ENCODE measurements at places on chromosomes 16 and 17.

GRCh38 chr17:14341866-14342265 lies 41.0 kb downstream of the HS3ST3B1 start:
- DNase-seq = no peak

- DNase-seq = no peak
Observed at GRCh38 chr16:28261942-28262341, 30.4 kb upstream of the SBK1 start.

DNA sequence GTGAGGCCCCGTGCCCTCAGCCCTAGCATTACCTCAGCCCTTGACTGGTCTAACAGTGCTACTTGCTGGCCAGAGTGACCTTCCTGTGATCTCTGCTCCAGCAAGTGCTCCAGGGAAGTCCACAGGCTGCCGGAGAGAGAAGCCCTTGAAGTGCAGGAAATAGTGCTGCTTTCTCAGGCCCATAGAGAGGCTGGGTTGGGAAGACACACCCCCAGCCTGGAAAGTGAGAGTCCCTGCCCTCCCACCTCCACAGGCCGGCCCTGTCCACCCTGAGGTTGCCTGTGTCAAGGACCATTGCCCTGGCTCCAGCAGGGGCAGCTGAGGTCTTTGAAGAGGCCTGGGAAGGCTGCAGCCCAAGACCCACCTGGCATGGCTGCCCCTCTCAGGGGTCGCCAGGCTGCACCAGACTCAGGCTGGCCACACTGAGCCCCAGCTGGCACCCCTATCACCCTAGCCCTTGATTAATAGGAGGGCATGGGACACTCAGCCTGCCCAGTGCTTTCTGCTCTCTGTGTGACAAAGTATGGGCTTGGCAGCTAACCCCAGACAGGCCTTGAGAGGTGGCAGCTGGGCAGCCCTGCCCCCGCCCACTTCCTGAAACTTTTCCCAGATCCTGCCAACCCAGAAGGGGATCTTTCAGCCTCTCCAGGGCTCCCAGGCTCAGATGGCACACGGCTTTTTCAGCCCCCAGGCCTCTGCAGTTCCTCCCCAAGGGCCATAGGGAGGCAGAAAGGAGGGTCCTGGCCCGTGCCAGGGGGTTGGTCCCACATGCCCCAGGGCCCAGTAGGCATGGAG lies 21.7 kb downstream of the ATP6V0D1 start:
- no peak for DNase-seq

DNA sequence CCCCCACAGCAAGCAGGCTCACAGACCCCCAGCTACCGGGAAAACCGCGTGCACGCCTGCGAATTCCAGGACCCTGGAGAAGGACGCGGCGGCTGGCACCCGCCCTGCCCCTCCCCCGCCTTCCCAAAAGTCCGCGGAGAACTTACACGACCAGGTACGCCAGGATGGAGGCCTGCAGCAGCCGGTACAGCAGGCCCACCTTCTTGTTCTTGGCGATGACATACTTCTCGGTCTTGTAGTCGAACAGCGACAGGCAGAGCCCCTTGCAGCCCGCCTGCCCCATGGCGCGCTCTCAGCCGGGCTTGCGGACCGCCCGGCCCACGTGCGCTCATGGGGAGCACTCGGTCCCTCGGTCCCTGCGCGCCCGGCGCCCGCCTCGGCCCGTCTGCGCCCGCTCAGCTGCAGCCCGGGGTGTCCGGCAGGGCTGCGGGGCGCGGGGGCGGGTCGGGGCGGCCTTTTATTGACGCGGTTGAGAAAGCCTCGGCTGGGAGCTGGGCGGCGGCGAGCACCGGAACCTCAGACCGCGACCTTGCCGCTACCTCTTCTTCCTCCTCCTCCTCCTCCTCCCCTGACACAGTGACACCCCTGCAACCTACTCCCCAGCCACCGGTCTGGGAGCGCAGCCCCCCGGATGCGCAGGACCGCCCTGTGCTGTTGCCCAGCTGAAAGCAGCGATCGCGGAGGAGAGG lies at the start of gene P2RX5:
Gene P2RX5, minus strand, starts transcription at position 433 of the 689 bp plus-strand sequence. Its CDS starts 150 bp downstream, at position 283.
- no peak for DNase-seq

DNA sequence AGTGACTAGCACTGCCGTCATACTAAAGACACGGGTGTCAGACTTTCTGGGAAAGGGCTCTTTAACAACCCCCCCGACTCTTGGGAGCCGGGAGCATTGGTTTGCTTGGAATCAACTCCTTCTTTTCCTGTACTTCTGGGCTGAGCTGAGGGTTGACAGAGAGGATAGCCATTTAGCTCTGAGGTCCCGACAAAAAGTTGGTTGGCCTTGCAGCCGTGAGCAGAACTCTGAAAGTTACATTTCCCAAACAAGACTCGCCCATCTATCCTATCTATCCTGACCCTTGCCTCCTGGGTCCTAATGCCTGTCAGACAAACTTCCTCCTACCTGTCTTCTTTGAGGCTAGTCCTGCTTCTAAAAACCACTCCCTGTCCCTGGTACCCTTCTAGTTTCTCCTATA lies 460.8 kb upstream of the TOM1L1 start:
- DNase-seq = no peak

- no peak for DNase-seq
Observed at GRCh38 chr16:75267631-75268264, 16.3 kb upstream of the BCAR1 start.

DNA sequence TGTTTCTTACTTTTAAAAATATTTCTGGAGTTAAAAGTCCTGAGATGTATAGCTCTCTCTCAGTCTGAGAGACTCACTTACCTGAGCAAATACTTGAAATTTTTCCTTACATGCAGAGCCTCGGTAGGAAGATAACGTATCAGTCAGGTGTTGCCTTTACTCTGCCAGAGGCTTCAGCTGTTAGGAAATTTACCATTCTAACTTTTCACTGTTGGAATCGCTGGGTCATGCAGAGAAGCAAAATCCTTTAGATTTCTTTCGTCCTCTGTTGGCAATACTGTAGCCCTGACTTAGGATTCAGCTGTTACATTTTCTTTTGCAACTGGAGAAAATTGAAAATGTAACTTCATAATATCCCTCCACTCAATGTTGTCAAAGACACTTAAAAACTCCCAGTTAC lies 20.0 kb upstream of the KCNJ16 start:
- no peak for DNase-seq

DNA sequence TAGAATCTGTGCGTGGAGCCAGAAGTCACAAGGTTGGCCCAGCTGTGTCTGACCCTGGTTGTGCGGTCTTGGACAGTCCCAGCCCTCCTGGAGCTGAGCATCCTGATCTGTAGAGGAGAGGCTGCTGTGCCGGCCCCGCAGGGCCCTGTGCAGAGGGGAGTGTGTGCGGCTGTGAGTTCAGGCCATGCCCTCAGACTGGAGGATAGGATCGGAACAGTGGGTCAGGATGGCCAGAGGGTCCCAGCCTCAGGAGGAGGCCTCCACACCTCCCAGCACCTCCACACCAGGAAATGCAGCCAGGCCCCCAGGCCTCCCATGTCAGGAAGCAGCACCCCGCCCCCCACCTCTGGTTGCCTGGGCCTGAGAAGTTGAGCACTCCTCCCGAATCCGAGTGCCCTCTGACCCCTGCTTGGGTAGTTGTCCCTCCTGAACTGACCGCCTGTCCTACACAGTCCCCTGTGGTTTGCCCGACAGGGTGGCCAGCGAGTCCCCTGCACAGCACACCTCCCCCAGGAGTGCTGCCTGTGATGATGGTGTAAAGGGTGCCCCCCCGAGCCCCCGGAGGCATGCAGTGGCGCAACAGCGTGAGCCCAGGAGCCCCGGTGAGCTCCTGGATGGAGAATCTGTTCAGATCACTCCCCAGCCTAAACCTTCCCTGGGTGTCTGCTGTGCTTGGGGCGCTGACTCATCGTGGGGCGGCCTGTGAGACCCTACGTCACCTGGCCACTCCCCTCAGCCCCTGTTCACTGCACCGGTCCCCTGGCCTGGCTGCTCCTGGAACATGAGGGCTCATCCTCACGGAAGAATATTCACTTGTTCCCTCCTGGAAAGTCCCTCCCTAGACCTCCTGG lies 285.2 kb downstream of the SEC14L1 start:
- no peak for DNase-seq

GRCh38 chr16:28616636-28617035 lies 6.8 kb upstream of the SULT1A1 start:
- no peak for DNase-seq

GRCh38 chr17:82832881-82833475 lies 6.8 kb downstream of the ZNF750 start:
- no peak for DNase-seq

GRCh38 chr17:71757956-71758355 lies 362.9 kb upstream of the SOX9 start:
- no peak for DNase-seq

GRCh38 chr17:13541032-13541480 lies 60.7 kb downstream of the HS3ST3A1 start:
- DNase-seq = no peak

- no peak for DNase-seq
Observed at GRCh38 chr16:11198828-11199227, 57.2 kb downstream of the SOCS1 start.

- no peak for DNase-seq
Observed at GRCh38 chr16:11370084-11370931, 25.0 kb downstream of the RMI2 start.

- no peak for DNase-seq
Observed at GRCh38 chr17:47721725-47722124, 11.3 kb upstream of the TBX21 start.

DNA sequence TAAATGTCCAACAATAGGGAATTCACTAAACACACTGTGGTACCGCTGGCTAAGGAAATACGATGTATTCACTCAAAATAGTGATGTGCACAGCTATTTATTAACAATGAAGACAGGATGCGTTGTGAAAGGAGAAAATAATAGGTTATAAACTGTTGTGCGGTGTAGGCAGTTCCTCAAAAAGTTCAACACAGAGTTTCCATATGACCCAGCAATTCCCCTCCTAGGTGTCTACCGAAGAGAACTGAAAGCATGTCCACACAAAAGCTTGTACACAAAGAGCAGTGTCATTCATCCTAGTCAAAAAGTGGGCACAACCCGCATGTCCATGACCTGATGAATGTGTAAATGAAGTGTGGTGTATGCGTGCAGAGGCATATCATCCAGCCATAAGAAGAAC lies 1.2 kb upstream of the CES1 start:
- DNase-seq = no peak

GRCh38 chr17:76193591-76193990 lies 46.7 kb downstream of the RNF157 start:
- no peak for DNase-seq

DNA sequence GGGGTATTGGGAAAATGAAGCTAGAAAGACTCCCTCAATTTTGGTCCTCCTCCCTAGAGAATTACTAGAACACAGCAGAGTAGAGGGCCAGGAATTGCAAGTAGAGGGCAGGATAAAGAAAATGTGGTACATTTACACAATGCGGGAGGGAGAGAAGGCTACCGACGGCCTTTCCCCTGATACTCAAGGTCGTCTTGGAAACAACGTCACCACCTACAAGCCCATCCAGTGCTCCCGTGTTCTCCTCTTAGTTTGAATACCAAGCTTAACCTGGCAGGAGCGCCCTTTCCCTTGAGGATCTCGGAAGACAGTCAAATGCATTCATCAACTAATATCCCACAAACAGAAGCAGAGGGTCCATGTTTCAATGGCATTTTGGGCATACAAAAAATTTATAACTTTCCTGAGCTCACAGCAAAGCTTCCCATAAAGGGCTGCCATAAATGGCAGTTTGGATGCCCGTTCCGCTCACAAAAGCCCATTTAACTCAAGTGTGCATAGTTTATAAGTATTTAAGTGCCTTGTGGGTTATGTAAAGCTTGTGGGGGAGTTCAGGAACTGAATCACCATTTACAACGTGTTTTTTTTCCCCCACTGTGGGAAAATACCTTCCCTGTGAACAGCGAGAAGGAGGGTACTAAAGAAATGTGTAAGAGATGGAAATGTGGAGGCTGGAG lies 414.6 kb downstream of the SLC39A11 start:
- no peak for DNase-seq

GRCh38 chr17:27793906-27794569 lies 6.3 kb downstream of the NOS2 start:
- DNase-seq = no peak

DNA sequence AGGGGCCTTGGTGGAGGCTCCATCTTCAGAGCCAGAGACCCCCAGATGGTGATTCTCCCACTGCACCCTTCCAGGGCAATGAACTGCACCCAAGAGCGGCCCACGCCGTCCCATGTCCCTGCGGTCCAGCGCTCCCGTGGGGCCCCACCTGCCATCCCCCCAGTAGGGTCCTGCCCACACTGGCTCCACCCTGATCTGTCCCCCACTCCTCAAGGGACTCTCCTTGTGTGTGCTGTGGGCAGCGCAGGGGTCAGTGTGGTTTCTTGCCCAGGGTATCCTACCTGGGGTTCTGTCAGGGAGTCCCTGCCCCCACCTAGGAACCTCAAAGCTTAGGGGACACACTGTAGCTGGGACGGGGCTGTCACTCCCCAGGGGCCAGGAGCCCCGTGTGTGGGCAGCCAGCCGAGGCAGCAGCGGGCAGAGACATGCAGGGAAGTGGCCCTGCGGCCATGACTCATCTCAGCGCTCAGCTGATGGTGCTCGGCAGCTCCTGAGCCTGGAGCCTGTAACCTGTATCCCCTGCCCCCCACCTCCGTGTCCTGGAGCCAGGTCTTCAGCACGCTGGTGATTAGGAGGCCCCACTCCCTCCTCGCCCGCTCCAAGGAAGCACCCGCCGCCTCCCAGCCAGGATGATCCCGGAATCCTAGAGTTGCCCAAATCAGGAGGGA lies 35.7 kb upstream of the SSTR5 start:
- DNase-seq = no peak

DNA sequence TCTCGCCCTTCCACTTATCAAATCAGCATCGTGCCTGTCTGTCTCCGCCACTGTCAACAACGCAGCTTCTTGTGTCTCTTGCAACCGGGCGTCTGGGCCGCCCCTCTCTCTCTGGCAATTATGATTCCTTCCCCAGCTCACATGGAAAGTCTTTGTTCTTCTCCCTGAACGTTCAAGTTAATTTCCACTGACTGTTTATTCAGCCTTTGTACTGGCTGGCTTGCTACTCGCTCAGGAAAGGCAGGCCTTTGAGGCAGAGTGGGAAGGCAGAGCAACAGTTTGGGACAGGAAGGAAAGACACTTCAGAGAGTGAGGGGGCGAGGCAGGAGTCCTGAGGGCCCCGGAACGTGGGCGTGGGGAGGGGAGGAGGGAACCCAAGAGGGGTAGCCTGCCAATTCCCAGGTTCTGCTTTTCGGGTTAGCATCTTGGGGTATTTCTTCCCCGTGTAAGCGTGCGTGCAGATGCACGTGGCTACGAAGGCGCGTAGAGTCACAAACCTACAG lies 50.8 kb downstream of the AKAP1 start:
- no peak for DNase-seq

GRCh38 chr16:14248791-14249190 lies 177.7 kb downstream of the MRTFB start:
- no peak for DNase-seq
